Omental fat pad (tissue), 4 donors: ENCODE measurements at places on chromosomes 16 and 17.

GRCh38 chr17:81391936-81392908, 3.0 kb upstream of the BAHCC1 start:
- no peak for DNase-seq

DNA sequence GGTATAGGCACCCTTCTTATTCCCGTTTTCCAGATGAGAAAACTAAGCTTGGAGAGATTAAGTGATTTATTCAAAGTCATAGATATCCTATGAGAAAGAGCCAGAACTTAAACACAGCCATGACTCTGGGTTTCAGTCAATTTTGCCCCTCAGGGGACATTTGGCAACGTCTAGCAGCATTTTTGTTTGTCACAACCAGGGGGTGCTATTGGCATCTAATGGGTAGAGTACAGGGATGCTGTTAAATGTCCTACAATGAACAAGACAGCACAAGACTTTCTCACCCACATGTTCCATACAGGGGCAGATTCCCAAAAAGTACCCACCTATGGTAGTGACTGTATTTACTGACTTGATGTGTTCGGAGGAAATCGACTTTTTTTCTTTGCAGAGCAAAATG, 4.8 kb upstream of the SHISA9 start:
- no peak for DNase-seq

- DNase-seq: no peak
Observed at GRCh38 chr17:16908273-16908672, 63.6 kb downstream of the TNFRSF13B start.

- DNase-seq: no peak
Observed at GRCh38 chr17:39666601-39667261, 1.5 kb upstream of the PNMT start.

DNA sequence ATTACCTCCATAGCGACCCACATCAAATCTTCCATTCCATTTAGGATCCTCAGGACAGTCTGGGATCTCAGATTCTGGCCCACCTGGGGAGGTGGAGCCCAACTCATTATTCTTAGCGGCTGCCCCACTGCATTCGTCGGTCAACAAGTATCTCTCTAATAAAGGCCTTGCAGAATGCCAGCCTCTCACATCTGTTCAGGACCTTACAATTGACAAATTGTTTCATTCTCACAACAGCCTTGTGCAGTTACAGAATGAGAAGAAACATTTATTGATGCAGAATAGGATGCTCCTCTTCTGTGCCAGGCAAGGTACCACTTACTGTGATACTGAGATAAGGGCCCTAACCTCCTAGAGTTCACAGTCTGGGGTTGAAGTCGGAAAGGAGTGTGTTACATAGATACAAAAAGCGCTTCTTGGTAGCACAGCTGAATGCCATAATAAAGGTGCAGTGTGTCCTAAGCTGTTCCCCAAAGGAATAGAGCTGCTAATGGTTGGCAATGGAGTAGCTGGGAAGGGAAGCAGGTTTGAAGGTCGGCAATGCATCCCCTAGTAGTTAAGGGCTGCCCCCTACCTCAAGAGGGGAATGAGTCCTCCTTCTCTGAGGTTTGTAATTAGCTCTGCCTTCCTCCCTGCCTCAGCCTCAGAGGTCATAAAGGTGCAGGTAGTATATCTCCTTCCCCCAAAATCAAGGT, 2.3 kb upstream of the MPP2 start:
- DNase-seq: no peak

GRCh38 chr16:55571191-55571897, 4.9 kb downstream of the CAPNS2 start:
- no peak for DNase-seq

DNA sequence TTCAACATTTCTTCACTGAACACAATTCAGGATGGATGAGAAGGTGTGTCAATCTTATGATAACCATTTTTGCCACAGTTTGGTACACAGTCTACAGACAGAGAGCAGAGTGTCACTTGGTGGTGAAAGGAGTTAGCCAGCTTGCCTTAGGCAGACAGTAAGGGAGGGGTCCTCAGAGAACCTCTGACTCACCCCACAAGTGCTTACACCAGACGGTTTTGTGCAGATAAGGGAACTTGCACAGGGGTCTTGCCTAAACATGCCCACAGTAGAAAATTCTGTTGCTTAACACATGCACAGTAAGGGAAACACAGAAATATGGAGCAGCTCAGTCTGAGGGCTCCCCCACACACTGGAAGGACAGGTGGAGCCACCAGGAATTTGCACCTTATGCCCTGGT, 204.5 kb upstream of the CDH8 start:
- DNase-seq: no peak

GRCh38 chr17:79741401-79741750, 10.6 kb downstream of the ENPP7 start:
- DNase-seq: no peak
